ENCODE measurements at places on chromosomes 12 and 14.
A peak's percentile ranks its signal among the peaks of the same experiment; 100 is the strongest.

GRCh38 chr12:28814246-28814645 is 334.8 kb upstream of the FAR2 start:
- no peak for DNase-seq

DNA sequence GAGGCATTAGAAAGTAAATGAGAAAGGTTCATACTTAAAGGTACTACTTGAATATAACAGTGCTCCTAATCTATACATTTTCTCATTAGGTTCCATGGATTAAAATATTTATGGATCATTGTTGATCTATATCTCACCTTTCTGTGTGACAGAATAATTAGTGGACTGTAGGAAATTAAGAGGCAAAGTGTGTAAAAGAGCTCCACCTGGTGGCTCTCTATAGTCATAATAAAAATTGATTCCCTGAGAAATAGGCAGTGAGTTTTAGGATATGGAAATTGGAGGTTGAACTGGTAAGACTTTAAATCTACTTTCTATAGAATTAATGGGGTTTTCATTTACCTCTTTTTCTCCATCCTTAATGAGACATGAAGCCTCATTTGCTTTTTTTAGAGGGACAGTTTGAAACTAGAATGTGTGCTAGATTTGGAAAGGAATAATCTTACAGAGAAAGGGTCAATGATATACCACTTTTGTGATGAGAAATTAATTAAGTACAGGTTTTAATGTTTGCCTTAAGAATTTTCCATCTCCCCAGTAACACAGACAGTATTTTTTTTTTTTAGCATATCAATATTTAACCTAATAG is 11.8 kb upstream of the DERA start:
- no peak for DNase-seq

DNA sequence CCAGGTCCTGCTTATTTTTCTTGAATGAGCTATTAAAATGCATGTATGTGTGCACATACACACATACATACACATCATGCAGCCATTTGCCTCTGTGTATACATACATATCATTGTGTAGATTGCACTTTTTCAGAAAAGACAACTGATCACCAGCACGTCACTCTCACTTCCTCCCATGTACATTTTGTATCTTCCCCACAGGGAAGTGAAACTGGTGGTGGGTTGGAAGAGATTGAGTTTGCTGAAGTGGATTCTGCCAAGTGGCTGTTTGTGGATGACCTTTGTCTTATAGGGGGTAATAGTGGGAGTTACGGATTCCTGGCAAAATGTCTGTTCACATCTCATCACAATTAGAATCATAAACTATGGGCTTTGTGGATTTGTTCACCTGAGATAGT is 448.6 kb downstream of the RAD51B start:
- no peak for DNase-seq

GRCh38 chr12:123271001-123271668 is 521 bp downstream of the CDK2AP1 start:
- peak; percentile 28 for DNase-seq

- DNase-seq = no peak
Measured at GRCh38 chr12:91273560-91273959, 90.9 kb upstream of the DCN start.

DNA sequence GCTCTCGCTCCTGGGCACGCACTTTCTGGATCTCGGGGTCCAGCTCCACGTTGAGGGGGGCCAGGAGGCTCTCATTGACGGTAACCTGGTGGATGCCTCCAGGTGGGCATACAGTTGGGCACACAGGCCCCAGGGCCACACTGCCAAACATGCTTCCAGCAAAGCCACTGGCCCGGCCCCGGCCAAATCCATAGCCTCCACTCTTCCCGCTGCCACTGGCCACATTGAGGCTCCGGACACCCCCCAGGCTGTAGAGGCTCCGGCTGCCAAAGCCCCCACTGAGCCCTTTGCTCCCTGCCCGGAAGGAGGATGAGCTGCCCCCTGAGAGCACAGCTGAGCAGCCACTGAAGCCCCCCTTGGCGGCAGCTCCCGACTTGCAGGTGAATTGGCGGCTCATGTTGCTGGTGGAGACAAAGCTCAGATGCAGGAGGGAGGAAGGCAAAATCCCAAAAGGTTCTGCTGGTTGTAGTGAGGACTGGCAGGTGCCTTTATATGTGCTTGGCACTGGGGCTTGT is at the start of gene KRT71:
Gene KRT71 (minus strand): TSS at position 465 of the 515 bp plus-strand sequence. CDS start 68 bp downstream, at position 397.
- DNase-seq = no peak

- no peak for DNase-seq
Measured at GRCh38 chr12:108666401-108666881, 32.7 kb upstream of the SELPLG start.

GRCh38 chr12:48788524-48788853 is 400 bp downstream of the ADCY6 start:
- DNase-seq = no peak

DNA sequence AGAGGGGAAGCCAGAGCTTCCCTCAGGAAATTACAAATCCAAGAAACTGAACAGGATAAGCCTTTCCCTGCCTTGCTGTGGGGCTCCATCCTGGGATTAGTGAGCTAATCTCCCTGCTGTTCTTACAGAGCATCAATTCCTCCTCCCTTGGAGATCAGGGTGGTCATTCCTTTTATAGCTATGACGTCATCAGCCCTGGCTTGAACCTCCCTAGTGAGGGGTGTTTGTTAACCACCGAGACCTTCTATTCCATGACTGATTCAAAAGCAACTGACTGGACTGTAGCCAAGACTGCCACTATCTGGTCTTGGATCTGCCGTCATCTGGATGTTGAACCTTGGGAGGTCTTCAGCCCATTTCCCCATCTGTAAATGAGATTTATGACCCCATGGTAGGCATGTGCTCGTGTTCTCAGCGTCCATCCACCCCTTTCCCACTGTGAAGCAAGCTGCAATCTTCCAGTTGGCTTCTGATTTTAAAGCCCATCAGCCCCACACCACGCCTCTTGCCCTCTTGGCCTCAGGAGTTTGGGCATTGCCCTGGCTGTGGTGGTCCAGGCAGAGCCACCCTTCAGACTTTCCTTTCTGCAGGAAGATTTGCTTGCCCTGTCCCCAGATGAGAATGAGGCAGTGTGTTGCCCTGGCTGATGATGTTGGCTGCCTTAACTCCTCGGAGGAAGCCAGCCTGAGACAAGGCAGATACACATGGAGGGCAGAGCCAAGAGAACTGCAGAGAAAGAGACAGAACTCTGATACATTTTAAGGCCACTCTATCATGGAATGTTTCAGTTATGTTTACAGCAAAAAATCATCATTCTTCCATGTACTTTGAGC is 59.6 kb upstream of the ACTN1 start:
- DNase-seq = no peak

- DNase-seq = no peak
Measured at GRCh38 chr14:104791425-104791824, 4.1 kb downstream of the AKT1 start.

- DNase-seq = no peak
Measured at GRCh38 chr12:103848917-103849491, 8.0 kb upstream of the NT5DC3 start.

DNA sequence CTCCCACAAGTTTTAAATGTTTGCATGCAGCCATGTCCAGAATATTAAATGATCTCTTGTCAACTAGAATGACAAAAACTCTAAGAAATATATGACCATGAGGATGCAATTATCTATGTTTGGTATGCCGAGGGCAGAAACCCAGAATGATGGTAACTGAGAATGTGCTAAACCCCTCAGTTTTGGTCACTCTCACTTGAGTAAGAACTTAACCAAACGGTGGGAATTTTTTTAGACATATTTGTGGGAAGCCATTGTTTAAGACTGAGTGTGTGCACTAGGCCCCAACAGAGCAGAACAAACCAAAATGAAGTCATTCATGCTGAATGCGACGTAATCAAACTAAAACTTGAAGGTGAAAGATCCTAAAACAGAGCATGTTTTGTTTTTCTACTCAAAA is 1927.9 kb upstream of the SEL1L start:
- DNase-seq = no peak

DNA sequence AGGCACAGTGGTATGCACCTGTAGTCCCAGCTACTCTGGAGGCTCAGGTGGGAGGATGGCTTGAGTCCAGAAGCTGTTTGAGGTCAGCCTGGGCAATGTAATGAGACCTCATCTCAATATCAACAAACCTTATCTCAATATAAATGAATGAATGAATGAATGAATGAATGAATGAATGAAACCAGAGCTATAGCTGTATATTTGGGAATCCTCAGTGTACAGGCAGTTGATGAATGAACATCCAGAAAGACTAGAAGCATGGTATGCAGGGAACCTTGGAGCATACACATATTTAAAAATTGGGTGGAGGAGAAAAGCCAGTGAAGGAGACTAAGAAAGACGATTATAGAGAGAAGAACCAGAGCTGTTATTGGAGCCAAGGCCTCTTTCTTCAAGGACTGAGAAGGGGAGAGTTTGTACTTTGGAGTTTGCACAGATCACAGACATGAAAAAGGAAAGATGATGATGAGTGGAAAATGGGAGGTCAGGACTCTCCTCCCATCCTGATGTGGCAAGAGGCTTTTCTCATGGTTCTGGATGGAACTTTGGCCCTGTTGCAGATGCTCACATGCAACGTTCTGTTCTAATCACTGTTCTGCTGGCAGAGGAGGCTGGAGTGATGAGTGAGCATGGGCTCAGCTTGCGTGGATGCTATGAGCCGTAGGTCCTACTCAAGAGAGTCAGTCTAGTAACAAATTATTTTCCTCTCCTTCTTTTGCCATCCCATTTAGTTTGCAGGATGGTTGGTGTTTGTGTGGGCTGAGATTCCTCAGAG is 114.4 kb downstream of the PRKCH start:
- DNase-seq = no peak

DNA sequence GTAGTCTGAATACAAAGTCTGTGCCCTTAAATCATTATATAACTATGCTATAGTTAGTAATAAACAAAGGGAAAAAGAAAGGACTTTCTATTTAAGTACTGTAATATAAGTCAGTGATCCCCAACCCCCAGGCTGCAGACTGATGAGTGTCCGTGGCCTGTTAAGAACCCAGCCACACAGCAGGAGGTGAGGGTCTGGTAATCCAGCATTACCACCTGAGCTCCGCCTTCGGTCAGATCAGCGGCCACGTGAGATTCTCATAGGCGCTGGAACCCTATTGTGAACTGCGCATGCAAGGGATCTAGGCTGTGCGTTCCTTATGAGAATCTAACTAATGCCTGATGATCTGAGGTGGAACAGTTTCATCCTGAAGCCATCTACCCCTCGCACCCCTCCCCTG is 15.7 kb downstream of the NFYB start:
- no peak for DNase-seq

- no peak for DNase-seq
Measured at GRCh38 chr12:26713885-26714383, 119.1 kb downstream of the ITPR2 start.

DNA sequence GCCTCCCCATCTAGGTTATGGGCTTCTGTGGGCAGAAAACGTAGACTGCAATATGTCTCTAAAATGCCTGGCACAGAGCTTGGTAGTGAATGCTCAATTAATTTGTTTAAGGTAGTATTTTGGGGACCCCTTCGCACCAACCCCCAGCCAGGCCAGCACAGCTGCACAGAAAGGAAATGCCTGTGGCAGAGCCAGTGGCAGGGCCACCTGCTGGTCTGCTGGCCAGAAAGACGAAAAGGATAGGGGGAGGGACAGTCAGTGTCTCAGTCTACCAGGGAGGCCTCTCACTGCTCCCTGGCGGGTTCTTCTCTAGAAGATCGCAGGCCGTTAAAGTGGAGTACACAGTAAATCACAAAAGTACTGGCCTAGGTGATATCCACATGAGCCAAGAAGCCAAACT is 3.5 kb downstream of the RAB15 start:
- no peak for DNase-seq

Data from NK-92 treated with Interleukin-12 subunit alpha and Interleukin-12 subunit beta, amount 100 ng/mL, for 24 hours (cell line).